ENCODE measurements at places on chromosomes 13 and 19.
A peak's percentile ranks its signal among the peaks of the same experiment; 100 is the strongest.

DNA sequence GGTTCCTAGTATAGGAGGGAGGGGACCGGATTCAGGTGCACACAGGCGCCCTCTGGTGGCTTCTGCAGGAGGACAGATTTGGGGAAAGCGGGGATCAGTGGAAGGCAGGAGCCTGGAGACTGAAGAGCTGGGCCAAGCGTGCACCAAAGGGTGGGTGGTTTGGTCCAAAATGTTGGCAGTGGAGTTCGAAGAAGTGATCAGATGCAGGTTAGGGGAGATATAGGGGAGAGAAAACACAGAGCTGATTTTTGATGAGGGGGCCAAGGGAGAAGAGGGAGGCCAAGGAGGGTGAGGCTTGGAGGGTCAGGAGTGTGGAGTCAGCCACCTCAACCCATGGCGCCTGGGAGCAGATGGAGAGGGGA is 6.8 kb upstream of the CARM1 start:
- DNase-seq: peak; percentile 64

- DNase-seq: no peak
Measured at GRCh38 chr19:38650172-38650775, 2.8 kb downstream of the ACTN4 start.

DNA sequence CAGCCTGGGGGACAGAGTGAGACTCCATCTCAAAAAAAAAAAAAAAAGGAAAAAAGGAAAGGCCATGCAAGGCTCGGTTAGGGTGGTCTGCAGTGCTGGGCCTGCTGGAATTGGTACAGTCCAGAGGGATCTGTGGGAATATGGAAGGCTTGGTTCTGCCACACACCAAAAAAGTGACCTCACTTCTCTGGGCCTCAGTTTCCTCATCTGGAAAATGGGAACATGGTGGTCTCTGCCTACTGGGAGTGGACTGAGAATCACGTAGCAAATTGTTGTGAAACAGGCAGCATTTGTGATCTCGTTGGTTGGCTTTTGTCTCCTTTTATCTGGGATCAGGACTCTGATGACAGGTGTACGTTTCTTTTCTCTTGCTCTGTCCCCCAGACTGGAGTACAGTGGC is 7.5 kb downstream of the DNM2 start:
- DNase-seq: no peak

- peak; percentile 23 for DNase-seq
Measured at GRCh38 chr13:32164622-32165268, 133.2 kb downstream of the FRY start.

DNA sequence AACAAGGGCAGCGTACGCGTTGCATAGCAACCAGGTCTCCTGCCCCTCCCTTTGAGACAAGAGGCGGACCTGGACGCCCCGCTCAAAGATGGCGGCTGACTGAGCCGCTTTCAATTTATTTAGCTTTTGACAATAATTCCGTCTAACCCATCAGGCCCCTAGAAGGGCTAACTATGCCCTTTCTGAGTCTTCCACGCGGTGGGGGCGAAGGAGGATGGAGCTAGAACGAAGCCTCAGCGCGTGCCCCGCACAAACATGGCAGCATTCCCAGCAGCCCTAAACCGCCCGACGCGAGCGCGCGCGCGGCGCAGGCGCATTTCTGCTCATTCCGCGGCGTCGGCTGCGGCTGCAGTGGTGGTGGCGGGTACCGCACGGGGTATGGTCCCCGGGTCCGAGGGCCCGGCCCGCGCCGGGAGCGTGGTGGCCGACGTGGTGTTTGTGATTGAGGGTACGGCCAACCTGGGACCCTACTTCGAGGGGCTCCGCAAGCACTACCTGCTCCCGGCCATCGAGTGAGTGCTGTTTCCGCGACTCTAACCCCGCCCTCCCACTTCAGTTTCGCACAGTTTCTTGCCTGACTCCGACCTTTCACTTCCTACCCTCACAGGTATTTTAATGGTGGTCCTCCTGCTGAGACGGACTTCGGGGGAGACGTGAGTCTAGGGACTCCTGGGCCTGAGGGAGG is at the start of gene MED25:
Gene MED25 (plus strand): TSS at position 326 of the 685 bp plus-strand sequence. CDS start 53 bp downstream, at position 379.
- DNase-seq: peak; percentile 75

DNA sequence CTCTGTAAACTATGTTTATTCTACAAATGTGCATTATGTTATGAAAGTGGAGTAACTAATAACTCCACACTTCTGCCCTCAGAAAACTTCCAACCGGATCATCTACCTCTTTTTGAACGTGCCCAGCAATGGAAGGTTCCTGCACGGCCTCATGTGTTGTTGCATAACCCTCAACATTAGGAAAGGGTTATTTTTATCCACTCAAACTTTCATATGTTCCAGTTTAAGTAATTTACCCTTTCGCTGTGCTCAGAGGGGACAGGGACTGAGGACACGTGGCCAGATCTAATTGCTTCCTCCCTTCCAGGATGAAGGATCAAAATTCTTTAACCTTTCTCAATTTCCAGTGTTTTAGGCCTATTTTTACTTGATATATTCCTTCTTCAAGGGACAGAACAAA is 29.6 kb downstream of the IRS2 start:
- DNase-seq: no peak

- DNase-seq: peak; percentile 43
Measured at GRCh38 chr19:46990991-46991676, 28.5 kb upstream of the NPAS1 start.
